ENCODE measurements at places on chromosomes 4 and X.

- DNase-seq: peak; percentile 45
Observed at GRCh38 chr4:83362492-83363329, 28.1 kb upstream of the HPSE start.

DNA sequence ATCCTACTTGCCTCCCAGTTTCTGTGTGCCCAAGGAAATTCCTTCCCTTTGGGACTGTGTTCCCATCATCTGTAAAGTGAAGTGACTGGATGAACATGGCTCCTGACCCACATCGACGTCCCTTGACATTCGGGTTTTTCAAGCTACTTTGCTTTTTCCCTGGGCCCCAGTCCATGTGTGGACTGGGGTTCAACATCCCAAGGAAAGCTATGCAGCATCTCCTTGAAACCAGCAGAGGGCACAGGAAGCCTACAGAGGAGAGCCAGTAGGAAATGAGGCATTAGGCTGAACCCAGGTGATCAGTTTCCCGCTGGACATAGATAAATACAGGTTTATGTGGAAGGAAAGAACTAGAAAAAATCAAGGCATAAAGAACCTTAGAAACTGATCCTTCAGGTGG lies 145.1 kb upstream of the ARHGEF9 start:
- peak; percentile 17 for DNase-seq

- no peak for DNase-seq
Observed at GRCh38 chr4:152359208-152360044, 176.5 kb downstream of the FBXW7 start.

DNA sequence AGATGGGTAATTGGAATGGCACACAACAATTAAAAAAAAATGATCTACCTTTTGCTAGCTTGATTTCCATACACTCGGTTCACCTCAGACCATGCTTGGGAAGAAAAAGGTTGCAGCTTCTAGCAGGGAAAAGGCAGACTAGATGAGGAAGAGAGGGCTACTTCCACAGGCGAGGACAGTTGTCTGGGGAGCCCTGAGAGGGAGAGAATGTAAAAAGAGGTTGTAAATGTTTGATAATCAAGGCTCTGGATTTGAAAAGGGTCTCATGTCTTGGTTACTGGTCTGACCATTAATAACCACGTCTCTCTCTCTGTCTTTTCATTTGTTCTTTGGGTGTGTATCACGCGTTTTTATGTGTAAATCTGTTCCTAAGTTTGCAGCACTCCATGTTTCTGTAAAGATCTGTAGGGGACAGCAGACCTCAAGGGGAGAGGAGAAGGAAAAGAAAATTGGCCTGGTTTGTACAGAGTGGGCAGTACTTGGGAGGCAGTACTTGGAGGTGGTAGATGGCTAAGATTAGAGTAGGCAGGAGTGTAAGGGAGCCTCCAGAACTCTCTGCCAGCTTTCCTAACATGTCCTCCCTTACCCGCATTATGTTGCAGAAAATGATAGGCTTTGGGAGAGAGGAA lies 750 bp downstream of the ARMCX5 start:
- peak; percentile 32 for DNase-seq

- DNase-seq: no peak
Observed at GRCh38 chr4:28362169-28362568, 1501.5 kb downstream of the STIM2 start.

- DNase-seq: no peak
Observed at GRCh38 chr4:48131736-48132135, 2.3 kb downstream of the TXK start.

GRCh38 chrX:34886011-34886410 lies 56.6 kb upstream of the FAM47B start:
- peak; percentile 25 for DNase-seq

- DNase-seq: peak; percentile 54
Observed at GRCh38 chrX:850471-850916, 219.9 kb downstream of the SHOX start.

DNA sequence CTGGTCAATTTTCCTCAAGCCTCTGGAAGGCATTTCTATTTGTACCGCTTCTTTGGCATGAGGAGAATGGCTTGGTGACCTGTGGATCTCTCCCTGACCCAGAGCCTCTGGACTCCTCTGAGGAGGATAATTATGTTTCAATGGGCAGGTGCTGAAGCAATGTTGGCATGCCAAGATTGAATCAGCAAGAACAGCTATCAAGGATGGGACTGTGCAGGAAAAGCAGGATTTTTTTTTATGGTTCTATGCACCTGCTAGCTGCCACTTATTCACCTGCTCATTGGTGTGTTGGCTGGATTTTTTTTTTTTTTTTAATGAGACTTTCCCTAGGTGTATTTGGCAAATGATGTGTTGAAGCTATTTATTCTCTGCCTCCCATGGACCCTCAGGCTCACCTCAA lies 821.2 kb downstream of the RPA4 start:
- DNase-seq: no peak

- peak; percentile 68 for DNase-seq
Observed at GRCh38 chrX:123425904-123426303, 241.8 kb downstream of the GRIA3 start.

DNA sequence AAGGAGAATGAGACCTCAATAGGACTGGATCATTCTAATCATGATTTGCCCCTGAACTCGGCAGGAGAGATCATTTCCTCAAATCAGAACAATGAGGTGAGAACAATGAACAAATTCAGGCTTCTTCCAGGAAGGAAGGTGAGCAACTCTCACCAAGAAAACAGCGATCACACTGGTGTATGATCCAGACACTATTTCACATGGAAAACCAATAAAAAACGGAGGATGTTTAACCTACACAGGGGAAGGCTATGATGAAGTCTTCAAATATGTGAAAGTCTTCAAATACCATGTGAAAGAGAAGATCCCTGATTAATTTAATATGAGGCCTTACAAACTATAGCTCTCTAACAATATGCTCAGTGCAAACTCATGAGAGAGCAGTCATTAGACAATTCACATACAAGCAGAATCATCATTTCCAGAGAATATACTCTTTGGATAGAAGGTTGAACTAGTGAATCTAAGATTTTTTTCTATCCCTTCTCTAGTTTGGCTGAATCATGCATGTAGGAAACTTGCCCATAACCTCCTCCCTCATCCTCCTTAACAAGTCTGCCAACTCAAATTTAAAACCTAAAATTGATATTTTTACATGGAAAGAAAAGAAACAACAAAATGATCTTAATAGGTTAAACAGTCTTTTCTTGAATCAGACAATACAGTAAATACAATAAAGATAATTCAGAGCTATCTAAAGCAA lies 122.5 kb downstream of the ADAMTS3 start:
- DNase-seq: peak; percentile 32

DNA sequence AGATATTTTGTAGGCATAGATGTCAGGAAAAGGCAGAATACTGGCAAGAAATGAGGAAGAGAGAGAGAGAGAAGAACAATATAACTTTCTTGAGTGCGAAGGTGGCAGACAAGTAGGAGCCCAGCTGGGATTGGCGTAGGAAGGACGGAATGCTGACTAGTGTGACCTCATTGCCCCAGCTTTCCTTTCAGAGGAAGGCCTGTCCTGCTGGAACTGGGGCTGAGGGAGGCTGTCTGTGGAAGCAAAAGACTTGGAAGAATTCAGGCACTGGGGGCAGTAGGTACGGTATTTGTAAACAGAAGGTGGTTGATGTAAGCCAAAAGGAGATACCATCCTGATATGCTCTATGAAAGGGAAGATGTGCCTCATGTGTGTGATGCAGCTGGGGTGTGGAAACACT lies 818.4 kb downstream of the ADGRL3 start:
- DNase-seq: no peak

- no peak for DNase-seq
Observed at GRCh38 chrX:36950495-36951253, 57.5 kb upstream of the FAM47C start.

DNA sequence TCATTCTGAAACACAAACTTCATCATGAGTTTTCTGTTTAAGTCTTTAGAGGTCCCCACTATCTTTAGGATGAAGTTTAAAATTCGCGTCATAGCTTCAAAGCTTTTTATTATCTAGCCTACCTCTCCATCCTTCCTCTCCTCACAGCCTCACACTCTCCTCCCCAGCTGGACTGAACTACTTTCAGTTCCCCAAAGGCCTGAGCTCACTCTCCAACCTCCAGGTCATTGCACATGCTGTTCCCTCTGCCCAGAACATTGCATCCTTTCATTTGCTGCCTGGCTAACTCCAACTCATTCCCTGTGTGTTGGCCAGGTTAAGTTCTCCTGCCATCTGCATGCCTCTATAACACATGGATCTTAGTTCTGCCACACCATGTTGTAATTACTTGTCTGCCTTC lies 2.9 kb upstream of the OTUD5 start:
- no peak for DNase-seq

GRCh38 chrX:136712650-136713310 lies 64.8 kb downstream of the CD40LG start:
- peak; percentile 30 for DNase-seq

- no peak for DNase-seq
Observed at GRCh38 chr4:28926156-28926555, 1794.0 kb upstream of the PCDH7 start.

GRCh38 chrX:134727363-134727762 lies 69.1 kb upstream of the PLAC1 start:
- DNase-seq: no peak

GRCh38 chrX:15973299-15973698 lies 118.7 kb upstream of the AP1S2 start:
- DNase-seq: peak; percentile 4

DNA sequence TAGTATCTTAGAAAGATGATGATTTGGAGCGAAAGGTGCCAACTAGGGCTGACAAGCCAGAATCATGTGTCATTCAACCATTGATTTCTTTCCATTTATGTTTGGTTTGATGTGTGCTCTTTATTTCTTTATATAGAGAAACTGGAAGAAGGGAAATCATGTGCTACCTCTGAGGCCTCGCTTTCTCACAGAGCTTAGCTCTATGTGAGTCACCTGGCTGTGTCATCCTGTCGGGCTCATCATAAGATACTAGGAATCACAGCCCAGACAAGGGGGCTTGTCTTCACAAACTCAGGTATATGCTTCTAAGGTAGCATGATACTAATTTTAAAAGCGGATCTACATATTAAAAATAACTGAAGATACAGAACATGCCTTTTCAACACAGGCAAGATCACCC lies 81.7 kb upstream of the GPM6B start:
- no peak for DNase-seq

GRCh38 chr4:163544407-163545038 lies 50.0 kb downstream of the TMA16 start:
- peak; percentile 40 for DNase-seq
